ENCODE measurements at places on chromosomes 7 and 10.

GRCh38 chr10:124588736-124589490 lies 127.3 kb downstream of the LHPP start:
- no peak for DNase-seq

DNA sequence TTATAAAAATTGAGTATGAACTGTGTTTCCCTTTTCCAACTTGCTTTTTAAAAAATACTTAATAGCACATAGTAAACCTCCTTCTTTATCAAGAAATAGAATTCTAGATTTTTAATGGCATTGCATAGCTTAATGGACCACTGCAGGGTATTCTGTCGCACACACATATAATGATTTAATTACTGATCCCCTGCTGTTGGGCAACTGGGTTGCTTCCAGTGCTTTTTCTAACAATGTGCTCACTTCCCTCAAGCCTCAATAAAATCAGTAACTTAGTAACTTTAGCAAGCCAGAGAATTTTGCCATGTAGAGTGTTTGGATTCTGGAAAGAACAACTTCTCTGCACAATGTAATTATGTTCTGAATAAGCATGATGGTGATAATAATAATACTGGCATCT lies 49.1 kb upstream of the PDLIM1 start:
- DNase-seq, result no peak

- no peak for DNase-seq
Measured at GRCh38 chr10:12774204-12774894, 227.2 kb downstream of the CCDC3 start.

DNA sequence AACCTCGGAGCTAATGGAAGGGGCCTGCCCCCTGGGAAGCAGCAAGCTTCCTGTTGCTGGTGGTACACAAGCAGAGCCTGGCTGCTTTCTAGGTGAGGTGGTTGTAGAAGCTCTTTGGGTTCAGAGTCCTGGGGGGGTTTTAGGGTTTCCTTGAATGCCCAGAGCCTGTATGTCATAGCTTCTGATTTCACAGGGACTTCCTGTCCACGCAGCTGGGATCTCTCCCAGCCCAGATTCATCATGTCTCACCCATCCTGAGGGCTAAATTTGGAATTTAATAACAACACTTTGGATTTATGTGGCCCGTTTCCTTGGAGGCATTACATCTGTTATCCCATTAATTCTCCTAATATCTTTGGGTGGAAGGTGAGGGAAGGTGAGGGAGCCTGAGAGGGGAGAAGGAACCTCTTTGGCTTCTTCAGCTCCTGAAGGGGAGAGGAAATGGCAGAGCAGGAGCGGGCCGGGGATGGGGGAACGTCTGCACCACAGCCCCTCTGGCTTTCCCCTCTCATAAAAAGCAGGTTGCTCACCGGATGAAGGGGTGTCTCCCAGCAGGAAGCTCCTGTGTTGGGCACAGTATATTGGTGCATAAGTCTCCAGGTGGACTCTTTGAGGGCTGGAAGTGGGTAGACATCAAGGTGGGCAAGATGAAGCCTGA lies 19.7 kb downstream of the RPS24 start:
- DNase-seq, result no peak

- DNase-seq, result no peak
Measured at GRCh38 chr7:137476937-137477336, 133.4 kb upstream of the PTN start.

DNA sequence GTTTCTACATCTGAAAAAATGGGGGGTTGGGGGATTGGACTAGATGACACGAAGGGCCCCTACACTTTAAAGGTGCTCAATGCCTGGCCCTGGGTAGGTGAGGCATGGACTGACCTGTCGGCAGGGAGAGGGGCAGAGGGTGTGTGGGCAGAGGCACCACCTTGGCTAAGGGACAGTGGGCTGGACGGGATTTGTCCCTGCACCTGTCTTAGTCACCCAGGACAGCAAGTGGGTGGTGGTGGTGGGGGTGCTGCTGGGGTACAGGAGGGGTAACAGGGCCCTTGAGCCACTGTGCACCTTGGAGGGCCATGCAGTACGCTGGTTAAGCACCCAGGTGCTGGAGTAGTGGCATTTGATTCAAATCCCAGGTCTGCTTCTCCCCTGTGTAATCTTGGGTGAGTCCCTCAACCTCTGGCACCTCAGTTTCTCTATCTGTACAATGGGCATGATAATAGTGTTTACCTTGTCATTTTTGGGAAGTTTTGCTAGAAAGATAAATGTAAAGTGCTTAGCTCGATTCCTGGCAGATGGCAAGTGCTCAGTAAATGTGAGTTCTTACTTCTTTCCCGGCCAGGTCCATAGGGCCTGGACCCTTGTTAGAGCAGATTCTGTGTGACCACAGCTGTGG lies 18.1 kb upstream of the SFRP5 start:
- no peak for DNase-seq

- DNase-seq, result no peak
Measured at GRCh38 chr7:27640884-27641574, 21.7 kb downstream of the HIBADH start.

GRCh38 chr10:51758366-51758765 lies 59.0 kb upstream of the CSTF2T start:
- no peak for DNase-seq

GRCh38 chr7:2151801-2152612 lies 80.7 kb downstream of the MAD1L1 start:
- no peak for DNase-seq

DNA sequence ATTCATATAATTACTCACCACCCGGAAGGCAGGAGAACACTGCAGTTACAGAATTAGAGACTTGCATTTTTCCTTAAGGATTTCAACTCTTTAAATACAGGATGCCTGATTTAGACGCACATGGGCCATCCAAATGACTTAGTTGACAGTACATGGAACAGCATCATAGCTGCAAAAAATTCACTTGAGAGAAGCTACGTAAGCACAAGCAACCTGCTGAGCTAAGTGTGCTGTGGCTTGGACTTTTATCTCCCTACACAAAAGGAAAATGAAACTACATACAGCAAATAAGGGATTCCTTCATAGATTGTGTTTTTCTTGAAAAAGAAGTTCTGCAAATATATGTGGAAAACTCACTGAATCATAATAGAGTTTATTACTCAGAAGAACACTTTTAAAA lies 152.6 kb downstream of the POU6F2 start:
- DNase-seq, result no peak

- DNase-seq, result peak; percentile 50
Measured at GRCh38 chr7:7772397-7772821, 54.0 kb upstream of the RPA3 start.

- DNase-seq, result no peak
Measured at GRCh38 chr10:73875139-73875475, 752 bp upstream of the CAMK2G start.

DNA sequence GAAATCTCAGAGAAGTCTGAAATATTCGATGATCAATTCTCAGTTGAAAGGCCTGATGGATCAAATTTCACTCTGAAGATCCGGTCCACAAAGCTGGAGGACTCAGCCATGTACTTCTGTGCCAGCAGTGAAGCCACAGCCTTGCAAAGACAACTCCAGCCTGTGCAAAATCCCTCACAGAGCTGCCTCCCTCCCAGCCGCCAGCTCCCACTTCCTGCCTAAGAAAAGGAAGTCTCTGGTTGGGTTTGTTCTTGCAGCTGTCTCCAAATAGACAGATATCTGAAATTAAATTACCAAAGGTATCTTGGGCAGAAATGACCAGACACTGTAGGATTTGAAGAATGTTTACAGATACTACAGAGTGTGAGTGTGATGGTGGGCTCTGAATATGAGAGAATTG lies 43.4 kb upstream of the PRSS58 start:
- no peak for DNase-seq

DNA sequence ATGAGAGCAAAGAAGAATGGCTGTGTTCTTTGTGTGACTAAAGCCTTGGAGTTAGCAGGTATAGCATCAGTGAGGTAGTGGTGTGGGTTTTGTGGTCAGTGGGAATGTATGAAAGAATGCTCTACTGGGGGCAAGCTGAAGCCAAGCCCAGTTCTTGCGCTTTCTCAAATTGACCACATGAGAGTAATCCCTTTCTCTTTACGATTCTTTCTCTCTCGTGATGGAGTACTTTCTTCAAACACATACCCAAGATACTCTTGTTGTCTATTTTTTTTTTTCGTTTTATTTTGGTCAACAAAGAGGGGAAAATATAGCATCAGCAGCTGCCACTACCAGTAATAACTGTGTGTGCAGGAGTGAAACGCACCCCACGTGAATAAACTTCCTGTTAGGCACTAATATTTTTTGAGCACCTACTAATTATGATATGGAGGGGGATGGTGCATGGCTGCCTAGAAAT lies 8.4 kb upstream of the PANK1 start:
- no peak for DNase-seq

GRCh38 chr10:69500864-69501468 lies 49.7 kb downstream of the TSPAN15 start:
- DNase-seq, result no peak

- no peak for DNase-seq
Measured at GRCh38 chr7:36003343-36003742, 149.7 kb upstream of the EEPD1 start.

DNA sequence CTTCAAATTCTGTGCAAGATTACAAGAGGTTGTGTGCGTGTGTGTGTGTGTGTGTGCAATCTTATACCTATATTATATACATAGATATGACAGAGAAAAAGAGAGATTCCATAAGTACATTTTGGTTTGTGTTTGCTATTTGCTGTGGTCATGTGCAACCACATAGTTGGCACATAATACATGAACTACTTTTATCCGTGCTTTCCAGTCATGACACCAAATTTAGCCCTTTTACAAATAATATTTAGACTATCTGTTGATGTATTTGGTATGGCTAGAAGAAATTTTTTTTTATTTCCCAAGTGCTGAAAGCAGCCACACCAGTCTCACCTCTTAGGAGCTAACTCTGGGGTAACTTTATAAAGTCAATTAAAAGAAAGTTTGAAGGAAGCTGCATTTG lies 63.5 kb upstream of the EGFR start:
- DNase-seq, result no peak

DNA sequence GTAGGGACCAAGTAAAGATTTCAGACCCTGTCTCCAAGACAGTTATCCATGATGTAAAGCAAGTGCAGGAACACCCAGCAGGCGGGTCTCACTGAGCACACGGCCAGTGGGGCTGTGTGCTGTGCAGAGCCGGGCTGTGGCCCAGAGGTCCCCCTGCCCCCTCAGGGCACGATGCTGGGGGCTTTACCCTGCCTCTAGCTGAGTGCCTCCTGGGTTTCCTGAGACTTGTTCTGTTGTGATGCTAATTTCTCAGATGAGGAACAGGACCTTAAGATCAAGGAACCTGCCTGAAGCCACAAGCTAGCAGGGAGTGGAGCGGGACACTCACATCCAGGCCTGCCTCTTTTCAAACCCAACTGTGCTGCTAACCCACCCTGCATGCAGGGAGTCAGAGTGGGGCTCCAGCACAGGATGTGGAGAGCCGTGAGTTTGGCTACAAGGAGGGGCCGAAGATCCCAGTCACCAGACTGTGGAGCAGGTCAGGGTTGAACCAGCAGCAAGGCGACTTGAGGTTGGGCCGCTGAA lies 76.1 kb upstream of the LYZL2 start:
- DNase-seq, result no peak

GRCh38 chr7:110626414-110626813 lies 464.5 kb upstream of the LRRN3 start:
- no peak for DNase-seq

- DNase-seq, result no peak
Measured at GRCh38 chr7:108257954-108258353, 127.8 kb upstream of the LAMB4 start.

DNA sequence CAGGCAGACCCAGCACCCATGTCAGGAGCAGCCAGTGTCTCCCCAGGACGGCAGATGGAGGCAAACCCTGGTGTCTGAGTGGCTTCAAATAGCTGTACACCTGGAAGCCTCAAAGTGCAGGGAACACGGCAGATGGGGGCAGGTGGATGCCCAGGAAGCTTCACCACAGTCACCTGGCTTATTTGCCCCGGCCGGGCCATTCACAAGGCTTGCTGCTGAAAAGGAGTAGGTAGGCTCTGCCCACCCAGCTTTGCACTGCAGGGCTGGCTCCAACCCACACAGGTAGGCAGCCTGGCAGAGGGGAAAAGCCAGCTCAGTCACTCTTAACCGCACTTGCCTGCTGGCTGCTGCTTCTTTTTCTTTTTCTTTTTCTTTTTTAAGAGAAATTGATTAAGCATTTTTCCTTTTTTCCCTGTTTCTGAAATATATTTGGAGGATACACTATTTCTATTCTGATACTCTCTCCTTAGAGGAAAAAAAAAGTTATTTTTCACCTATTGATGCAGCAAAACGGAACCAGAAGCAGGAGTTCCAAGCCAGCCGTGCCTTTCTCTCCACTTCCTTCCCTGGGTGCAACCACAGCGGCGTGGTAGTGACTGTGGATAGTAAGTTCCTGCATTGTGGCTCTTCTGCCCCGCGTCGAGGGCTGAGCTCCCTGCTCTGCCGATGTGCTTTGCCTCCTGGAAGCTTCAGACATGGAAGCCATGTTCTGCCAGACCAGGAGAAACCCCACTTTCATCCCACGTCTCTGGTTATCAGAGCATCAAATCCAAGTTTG lies 118.3 kb downstream of the KLF6 start:
- no peak for DNase-seq

DNA sequence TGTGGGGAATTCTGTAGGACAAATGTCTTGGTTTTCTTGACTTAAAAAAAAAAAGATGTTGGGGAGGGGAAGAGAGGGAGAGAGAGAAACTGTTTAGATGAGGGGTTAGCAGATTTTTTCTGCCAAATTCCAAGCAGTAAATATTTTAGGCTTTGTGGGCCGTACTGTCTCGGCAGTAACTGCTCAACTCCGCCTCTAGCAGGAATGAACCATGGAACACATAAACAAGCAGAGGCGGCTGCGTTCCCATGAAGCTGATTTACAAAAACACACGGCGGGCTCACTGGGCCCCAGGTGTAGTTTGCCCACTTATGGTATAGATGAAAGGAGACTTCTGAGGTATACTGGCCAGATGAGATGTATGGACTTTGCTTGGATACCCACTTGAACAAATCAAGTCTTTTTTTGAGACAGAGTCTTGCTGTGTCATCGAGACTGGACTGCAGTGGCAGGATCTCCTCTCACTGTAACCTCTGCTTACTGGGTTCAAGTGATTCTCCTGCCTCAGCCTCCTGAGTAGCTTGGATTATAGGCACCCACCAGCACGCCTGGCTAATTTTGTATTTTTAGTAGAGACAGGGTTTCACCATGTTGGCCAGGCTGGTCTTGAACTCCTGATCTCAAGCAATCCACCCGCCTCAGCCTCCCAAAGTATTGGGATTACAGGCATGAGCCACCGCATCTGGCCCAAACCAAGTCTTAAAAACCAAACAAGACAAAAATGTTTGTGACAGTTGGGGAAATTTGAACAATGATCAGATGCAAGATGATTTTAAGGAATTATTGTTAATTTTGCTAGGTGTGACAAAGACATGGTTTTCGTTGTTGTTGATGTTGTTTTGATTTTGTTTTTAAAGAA lies 9.7 kb upstream of the ADAMTS14 start:
- DNase-seq, result no peak

DNA sequence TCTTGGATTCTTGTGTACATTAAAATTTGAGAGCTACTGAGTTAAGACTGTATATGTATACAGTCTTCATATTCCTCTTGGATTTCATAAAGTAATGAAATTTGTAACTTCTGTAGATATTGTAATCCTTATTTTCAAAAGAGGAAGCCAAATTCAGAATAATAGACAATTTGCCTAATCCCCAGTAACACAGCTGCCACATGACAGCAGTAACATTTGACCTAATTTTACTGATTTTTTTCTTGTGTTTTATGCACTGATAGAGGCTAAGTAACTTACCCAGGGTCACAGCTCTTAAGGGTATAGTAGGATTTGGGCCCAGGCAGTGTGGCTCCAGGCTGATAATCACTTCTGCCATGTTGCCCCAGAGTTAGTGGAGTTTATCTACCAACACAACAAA lies 40.4 kb upstream of the IL6 start:
- DNase-seq, result no peak
